ENCODE measurements at places on chromosomes 4 and X. TPM values are rescaled to one million over a fixed set of nuclear protein-coding genes. Genes with fewer than 3 reads are reported as not detected.

DNA sequence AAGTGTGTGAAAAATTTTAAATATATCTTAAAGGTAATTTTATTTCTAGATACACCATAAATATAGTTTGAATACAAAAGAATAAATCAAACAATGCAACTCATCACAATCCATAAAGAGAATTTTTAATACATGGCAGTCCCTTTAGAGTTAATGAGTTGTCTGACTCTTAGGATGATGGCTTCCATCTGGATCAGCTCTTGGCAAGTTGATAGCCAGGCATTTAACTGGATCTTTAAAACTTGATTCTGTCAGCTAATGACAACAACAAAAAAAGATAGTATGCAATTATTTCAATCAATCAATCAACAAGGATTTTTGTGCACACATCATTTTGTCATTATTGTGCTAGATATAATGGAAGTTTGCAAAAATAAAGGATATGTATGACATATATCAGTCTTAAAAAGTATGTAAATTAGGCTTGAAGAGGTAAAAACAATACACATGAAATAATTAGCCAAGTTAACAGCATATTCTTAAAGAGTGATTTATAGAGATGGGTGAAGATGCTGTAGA is 174.9 kb upstream of the PCDH18 start:
- DNase-seq, result no peak

DNA sequence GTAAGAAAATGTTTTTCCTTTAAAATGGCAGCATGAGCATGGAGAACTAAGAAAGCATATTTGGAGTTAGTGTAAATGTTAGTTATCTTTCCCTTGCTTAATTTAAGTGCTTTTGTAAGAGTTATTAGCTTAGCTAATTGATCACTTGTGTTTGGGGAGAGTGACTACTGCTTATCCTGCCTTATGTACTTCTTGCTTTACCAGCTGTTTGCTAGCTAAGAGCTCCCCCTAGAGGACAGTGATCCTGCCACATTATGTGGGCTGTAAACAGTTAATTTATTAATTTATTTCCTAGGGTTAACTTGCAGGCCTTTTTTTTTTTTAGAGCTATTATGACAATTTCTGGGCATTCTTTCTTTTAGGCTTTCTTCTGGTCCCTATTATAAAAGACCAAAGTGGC is 435.8 kb downstream of the MAGEB5 start:
- DNase-seq, result no peak

DNA sequence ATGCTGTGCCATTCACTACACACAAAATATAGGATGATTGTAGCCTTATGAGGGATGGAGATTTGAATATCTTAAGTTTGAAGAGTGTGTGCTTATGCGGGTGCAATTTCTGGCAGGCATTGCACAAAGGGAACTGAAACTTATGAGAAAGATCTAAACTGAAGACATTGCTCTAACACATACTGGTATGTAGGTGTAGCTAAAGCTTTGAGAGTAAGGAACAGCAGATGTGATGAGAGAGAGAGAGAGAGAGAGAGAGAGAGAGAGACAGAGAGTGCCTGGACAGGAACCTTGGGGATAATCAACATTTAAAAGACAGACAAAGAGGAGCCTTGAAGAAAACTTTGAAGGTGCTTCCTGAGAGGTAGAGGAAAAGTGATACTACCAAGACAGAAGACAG is 379.7 kb downstream of the SPRY1 start:
- no peak for DNase-seq

GRCh38 chrX:5775846-5776430 is 452.7 kb downstream of the NLGN4X start:
- DNase-seq, result no peak

DNA sequence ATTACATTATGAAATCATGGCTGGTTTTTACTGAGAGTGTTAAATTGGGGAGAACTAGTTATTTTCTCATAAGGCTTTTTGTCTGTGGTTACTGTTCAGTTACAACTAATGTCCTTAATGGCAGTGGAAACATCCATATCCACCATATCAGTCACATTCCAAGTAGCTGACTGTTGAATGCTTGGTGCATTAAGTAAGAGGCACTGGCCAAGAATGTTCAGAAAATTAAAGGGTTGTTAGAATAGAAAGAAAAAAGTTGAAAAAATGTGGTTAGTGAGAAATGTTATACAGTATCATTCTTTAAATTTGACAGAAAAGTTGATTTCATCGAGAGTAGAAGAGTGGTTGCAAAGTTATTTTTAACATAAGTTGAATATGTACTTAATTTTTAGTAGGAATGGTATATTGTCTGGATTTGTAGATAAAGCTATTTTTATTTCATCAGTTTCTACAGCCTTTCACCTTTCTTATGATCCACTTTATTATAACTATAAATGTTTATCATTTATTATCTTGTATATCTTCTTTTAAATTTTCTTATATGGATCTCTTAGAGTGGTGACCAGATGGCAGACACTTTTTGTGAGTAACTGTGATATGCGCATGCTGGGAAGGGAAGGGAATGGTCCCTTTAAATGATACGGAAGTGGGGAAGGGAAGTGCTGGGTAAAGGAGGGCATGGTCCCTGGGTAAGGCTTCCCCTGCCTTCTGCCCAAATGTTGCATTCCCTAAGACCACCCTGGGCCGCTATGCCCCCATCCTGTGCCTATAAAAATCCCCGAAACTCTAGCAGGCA is 2407.1 kb downstream of the ARAP2 start:
- no peak for DNase-seq

GRCh38 chr4:28490669-28491068 is 1630.0 kb downstream of the STIM2 start:
- no peak for DNase-seq

DNA sequence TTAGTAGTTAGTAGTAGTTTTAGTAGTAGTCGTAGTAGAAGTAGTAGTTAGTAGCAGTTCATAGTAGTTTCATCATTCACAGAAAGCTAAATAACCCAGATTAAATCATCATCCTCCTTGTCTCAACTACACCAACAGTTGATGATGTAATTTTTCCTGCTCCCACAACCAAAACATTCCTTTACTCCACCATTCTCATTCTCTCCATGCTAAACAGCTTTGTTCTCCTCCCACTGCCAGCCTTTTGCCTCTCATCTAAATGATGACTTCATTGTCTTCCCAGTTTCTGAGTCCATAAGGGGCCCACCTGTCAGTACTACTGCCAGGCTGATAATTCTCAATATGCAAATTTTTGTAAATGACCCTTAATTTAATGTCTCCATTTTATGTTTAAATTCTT is 68.9 kb downstream of the ARHGAP24 start:
- DNase-seq, result no peak

DNA sequence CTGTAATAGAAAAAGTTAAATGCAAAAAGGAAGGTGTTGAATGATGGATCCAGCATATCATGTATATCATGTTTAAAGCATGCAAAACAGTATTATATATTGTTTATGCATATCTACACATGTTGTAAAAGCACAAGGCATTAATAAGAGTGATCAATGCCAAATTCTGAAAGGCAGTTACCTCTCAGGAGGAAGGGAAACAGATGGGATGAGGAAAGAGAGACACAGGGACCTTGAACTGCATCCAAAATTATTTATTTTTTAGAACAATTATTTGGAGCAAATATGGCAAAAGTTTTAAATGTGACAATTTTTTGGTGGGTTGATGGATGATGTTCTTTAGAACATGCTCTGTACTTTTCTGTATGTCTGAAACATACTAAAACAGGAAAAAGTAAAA is 193.4 kb downstream of the CLCN4 start:
- no peak for DNase-seq

- DNase-seq, result no peak
Measured at GRCh38 chr4:113411496-113411938, 350.0 kb downstream of the CAMK2D start.

DNA sequence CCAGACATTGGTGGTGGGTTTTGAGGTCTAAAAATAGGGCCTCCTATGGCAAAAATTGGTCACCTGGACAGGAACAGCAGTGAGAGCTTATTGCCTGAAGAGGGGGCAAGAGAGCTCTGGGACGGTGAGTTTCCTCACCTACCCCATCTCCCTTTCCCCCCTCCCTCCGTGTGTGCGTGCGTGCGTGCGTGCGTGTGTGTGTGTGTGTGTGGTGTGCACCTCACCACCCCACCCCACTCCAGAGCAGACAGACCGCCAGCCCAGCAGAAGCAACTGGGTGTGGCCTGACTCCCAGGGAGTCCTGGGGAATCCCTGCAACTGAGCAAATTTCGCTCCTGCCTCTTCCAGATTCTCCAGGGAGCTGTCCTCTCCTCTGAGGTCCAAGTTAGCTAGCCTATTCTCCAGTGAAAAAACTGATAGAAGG is 44.7 kb downstream of the PRPS1 start:
- peak; percentile 90 for DNase-seq

DNA sequence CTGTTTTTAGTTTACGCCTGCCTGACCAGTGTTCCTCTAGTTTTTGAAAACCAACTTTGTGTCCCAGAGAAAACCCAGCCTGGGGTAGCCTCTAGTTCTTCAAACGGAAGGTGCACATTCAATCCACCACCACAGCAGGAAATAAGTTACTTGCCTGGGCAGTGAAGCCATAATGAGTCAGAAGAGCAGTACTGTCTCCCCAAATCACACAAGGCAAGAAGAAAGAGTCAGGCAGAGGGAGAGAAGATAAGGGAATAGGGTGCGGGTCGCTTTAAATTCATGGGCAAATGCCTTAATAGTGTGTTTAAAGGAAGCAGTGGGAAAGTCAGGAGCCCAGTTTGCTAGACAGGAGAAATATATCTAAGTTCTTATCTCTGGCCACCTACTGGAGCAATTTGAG is 333.8 kb upstream of the GRIA3 start:
- DNase-seq, result no peak

- no peak for DNase-seq
Measured at GRCh38 chrX:10945498-10945897, 165.6 kb upstream of the HCCS start.

GRCh38 chr4:93359586-93359985 is 469.0 kb upstream of the ATOH1 start:
- DNase-seq, result no peak

GRCh38 chrX:17104433-17104832 is 158.0 kb downstream of the REPS2 start:
- DNase-seq, result no peak

DNA sequence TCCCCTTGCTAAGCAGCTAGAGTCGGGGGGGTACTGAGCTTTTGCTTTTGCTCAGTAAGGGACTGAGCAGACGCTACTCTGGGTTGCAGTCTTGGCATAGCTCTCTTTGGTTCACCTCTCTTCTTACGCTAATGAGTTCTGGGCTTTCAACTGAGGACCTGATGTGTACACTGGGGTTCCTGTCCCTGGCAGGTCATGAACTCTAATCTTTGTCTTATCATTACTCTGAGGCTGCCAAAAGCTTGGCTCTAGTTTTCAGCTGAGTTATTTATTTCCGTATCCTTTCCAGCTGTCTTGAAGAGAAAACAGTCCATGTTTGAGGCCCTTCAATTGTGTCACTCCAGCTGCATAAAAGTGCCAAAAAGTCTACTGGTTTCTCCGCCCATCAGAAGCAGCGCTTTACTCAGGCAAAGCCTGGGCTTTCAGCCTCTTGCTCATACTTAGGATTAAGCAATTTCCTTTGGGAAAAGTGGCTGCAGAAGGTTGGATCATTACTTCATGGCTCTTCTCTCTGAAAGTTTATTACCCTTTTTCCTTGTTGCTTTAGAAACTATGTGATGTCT is 121.0 kb upstream of the STOX2 start:
- DNase-seq, result no peak

DNA sequence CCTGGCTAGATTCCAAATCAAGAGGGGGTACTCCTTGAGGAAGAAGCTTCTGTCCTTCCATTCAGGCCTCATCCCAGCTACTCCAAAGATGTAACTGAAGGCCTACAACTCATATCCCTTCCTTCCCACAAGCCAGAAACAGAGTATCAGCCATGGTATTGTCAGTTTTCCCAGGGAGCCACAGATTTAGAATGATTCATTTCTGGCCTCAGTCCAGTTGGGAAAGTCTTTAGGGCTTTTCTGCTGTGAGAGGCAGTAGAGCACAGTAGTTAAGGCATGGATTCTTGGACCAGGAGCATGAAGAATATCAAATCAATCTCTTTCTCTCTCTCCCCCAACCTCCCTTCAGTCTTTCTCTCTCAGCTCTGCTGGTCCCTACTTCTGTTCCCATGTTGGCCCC is 505.0 kb downstream of the BCOR start:
- DNase-seq, result no peak

DNA sequence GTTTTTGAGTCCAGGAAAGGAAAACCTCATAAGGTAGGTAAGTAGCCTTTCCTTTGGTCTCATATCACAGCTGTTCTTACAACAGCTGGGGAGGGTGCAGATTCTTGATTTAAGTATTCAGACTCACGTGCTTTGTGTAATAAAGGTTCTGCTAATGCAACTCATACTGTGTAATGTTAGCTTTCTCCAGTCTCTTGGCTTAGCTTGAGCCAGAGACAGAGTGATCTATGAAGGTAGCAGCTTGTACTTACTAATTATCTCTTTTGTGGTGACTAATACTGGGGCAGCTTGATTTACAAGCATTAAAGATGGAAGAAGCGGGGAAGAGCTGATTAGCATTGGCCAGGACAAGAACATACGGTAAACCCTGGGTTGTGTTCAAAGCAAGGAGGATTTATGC is 80.3 kb downstream of the LNX1 start:
- DNase-seq, result no peak

DNA sequence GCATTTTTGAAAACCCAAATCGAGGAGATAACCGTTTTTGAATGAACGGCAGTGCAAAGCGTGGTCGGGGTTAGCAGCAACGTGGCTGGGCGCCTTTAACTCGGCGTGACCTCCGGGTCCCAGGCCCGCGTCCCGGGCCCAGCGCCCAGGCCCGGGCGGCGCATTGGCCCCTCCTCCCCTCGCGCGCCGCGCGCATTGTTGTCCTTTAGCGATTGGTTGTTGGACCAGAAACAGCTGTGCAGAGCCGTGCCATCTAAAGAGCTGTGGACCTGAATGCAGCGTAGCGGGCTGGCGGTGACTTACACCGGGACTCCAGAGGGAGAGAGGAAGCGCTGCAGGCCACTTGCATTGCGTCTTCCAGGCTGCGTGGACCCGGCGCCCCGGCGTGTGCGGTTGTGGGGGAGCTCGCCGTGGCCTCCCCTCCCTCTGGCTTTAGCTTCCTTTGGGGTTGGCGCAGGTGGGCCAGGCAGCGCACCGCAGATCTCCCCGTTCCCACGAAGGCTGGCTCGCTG is at the start of gene STOX2:
STOX2 (plus strand) TSS at position 227 of the 512 bp plus-strand sequence. CDS start 1,484 bp downstream, outside the sequence.
- peak; percentile 42 for DNase-seq

GRCh38 chr4:110088670-110089069 is 109.7 kb downstream of the ELOVL6 start:
- no peak for DNase-seq

MTNR1A gene
- total RNA-seq, result not detected

GPC3 gene
- total RNA-seq, result 3.3 TPM

TLR3 gene
- total RNA-seq, result 12.6 TPM

IL21 gene
- not detected for total RNA-seq

DIPK2B gene
- total RNA-seq, result 25.4 TPM

TEX13A gene
- total RNA-seq, result not detected

BLTP1 gene
- 78.6 TPM for total RNA-seq

SOWAHD gene
- 0.69 TPM for total RNA-seq

NBDY gene
- total RNA-seq, result 40.4 TPM

BST1 gene
- total RNA-seq, result 11.4 TPM

RRH gene
- not detected for total RNA-seq

TRPC3 gene
- total RNA-seq, result 5.9 TPM
